Astrocyte of the spinal cord (primary cell): ENCODE measurements at places on chromosomes 11 and 22.

DNA sequence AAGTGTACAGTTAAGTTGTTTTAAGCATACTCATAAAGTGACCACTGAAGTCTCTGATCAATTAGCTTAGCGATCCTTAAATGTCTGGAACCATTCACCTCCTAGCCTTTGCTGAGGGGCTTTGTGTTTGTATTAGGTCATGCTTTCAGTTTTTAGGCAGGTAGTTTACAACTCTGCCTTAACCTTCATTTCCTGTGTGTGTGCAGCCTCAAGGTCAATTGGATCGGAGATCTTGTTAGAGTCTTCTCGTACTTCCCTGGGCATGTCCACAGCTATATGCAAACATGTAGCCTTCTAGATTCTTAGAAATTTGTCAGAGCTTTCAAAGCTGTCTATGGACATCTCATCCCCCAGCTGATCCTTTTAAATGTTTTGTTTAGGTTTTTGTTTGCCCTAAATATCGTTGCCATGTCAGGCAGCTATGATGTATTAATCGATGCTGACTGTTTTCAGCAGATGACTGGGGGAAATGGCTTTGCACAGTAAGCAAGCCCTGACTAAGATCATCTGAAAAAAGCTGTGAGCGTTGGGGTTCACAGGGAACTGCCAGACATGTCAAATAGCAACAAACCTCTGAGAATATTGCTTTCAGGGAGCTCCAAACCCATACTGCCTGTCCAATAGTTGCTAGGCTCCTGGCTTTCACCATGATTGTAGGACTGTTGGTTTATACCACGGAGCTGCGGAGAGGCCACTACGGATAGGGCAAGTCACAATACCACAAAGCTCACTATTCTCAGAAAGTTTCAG lies 45.6 kb downstream of the GLYAT start:
- no peak for DNase-seq

DNA sequence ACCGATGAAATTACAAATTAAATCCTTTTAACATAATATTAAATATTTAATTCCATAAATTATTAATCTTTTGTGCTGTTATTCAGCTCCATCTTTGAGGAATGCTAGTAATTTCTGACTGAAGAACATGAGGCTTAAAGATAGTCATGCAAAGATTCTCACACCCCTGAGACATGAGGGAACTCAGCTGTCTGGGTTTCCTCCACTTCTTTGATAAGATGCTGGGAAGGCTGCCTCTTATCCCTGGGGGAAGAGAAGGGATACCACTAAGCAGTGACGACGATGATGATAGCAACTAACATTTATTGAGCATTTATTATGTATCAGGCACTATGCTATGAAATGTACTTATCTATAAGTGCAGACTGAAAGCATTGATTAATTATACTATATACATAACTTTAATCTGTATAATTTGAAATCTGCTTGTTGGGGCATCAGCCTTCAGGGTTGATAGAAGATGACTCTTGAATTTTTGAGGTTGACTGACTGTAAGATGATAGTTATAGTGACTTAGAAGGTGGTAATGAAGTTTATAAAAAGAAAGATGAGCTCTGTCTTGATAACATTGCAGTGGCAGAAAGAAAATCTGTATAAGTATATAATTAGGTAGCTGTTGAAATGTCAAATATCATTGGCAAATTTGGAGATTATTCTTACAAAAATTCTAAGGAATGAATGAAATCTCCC lies 78.4 kb downstream of the SIK2 start:
- DNase-seq: no peak

DNA sequence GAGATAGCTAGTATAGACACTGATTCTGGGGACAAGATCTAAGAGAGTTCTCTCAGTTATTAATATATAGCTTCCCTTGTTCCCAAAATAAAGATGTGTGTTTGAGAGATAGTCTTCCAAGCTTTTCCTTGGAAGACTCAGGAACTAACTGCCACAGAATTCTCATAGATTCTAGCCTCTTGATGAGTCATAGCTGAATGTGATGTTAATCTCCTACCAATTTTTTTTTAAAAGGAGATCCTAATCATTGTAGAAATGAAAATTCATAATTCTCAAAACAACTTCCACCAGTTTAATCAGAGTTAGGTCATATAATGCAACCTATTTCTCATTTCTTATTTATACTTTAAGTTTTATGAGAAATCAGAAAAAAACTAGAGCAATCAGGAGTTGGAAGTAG lies 148.8 kb downstream of the JRKL start:
- no peak for DNase-seq

GRCh38 chr11:74418509-74418895 lies 20.3 kb upstream of the PGM2L1 start:
- DNase-seq: peak; percentile 92

DNA sequence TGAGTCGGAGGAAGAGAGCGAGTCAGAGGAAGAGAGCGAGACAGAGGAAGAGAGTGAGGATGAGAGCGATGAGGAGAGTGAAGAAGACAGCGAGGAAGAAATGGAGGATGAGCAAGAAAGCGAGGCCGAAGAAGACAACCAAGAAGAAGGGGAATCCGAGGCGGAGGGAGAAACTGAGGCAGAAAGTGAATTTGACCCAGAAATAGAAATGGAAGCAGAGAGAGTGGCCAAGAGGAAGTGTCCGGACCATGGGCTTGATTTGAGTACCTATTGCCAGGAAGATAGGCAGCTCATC lies 780 bp downstream of the TRIM44 start:
- DNase-seq: no peak

GRCh38 chr11:120331301-120331996 lies 4.8 kb upstream of the ARHGEF12 start:
- DNase-seq: peak; percentile 87

DNA sequence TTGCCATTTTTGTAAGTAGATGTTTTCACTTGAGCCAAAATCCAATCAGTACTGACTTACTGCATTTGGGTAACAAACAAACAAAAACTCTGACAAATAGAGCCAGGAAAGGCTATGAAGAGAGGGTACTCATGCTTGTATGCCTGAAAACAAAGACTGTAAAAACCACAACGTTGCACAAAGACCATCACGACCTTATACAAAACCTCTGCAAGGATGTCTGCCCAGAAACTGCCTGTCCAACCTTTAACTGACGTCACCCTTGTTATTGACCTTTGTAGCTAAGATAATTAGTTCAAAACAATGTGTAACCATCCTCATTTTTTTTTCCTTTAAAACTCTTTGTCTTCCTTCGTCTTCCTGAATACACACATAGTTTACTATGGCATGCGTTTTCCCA lies 804 bp upstream of the CREBZF start:
- peak; percentile 14 for DNase-seq

DNA sequence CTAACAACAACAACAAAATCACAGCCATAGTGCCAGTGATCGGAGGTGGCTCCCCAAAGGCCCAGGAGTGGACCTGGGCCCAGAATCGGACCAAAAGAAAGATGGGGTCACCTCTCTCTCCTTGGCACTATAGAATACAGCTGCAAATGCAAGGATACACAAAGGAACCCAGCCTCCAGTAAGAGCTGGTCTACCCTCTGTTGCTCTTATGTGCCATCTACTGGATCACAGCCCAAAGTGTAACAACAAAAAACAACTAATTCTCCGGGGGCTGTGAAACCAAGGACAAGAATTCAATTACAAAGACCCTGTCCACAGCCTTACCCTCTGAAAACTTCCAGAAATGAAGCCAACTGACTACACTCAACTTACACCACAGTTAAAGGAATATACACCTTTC lies 21.6 kb downstream of the OR8G5 start:
- DNase-seq: no peak

GRCh38 chr11:102580185-102580951 lies 44.8 kb downstream of the MMP20 start:
- no peak for DNase-seq

DNA sequence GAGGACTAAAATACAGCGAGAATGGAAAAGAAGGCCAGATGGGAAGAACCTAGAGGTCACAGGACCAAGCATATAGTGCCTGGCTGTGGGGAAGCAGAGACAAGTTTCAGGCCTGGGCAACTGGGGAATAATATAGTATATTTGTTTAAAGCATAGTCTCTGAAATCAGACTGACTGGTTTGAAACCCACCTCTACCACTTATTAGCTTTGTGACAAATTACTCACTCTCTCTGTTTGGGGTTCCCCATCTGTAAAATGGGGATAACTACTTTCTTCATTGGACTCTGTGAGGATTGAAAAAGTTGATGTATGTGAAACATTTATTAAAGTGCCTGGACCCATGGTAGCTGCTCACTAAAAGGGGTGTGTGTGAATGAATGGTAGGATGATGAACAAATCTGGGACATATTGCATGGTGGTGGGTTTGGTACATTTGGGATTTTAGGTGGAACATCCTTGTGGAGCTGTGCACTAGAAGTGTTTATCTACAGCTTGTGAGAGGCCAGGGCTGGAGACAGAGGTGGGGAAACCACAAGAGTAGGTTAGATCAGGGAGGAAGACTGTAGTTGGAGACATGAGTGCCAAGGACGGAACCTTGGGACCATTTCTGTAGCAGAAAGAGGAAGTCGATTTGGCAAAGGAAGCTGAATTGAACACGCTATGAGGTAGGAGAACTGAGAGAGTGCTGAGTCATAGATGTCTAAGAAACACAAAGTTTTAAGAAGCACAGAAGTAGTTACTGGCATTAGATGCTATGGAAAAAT lies 52.6 kb downstream of the SWAP70 start:
- peak; percentile 87 for DNase-seq

- DNase-seq: no peak
These were observed 1.4 kb upstream of the MICAL2 start for GRCh38 chr11:12108875-12109453.

GRCh38 chr11:122690801-122691548 lies 35.5 kb downstream of the UBASH3B start:
- peak; percentile 68 for DNase-seq

DNA sequence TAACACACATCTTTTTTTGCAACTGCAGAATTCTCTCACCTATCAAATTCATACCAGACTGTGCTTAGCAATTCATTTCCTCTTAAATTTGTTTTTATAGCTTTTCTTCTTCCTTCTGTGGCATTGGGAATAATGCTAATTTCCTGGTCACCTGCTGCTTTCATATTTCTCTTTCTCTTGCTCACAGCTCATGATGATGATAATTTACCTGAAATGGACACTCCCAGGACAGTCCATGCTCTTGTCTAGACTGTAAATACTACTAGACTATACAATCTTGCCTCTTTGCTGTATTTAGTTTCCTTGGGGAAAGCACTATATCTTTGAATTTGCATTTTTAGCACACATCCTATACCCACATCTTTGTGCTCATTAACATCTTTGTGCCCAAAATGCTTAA lies 15.5 kb downstream of the CASP5 start:
- DNase-seq: no peak

GRCh38 chr11:94858012-94858705 lies 90.0 kb downstream of the AMOTL1 start:
- DNase-seq: no peak

- no peak for DNase-seq
These were observed 36.8 kb downstream of the BRD1 start for GRCh38 chr22:49790912-49791311.

GRCh38 chr11:45217991-45218390 lies 68.2 kb downstream of the SYT13 start:
- DNase-seq: no peak

- peak; percentile 4 for DNase-seq
These were observed 357.7 kb downstream of the BUD13 start for GRCh38 chr11:116415095-116415494.

DNA sequence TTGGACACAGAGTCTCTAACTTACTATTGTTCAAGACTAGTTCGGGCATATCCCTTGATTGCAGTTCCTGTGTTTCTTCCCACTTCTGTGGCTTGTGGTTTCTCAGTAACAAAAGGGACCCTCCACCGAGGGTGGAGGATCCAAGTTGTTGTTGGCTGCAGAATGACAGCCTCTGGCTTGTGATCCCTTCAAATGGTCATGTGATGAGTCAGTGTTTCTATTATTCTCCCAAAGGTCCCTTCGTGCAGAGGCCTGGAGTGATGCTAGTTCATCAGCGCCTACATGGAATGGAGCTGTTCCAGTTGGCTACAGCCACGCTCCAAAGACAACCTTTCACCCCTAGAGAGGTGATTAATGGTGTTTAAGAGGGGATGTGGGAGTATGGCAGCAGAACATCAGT lies 2.6 kb upstream of the VWCE start:
- peak; percentile 97 for DNase-seq

GRCh38 chr11:6127881-6128280 lies 20.4 kb downstream of the OR56B4 start:
- no peak for DNase-seq
